H1 (cell line): ENCODE measurements at places on chromosomes 11 and 22. TPM values are rescaled to one million over a fixed set of nuclear protein-coding genes. Genes with fewer than 3 reads are reported as not detected.

DNA sequence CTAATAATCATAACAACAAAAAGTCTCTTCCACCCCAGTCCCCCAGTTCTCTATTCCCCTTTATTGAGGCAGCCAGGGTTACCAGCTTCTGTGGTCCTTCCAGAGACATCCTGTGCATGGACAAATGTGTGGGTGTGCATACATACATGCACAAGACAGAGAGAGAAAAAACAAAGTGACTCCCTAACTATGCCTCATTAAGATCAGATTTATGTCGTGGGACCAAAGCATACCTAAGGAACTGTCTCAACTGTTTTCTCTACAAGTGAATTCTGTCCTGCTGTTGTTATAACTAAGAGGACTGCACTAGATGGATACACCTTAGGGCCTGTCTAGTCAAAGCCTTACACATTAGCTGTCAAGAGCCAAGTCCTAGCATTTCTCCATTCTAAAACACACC lies 106.7 kb downstream of the MRTFA start:
- DNase-seq, result no peak

DNA sequence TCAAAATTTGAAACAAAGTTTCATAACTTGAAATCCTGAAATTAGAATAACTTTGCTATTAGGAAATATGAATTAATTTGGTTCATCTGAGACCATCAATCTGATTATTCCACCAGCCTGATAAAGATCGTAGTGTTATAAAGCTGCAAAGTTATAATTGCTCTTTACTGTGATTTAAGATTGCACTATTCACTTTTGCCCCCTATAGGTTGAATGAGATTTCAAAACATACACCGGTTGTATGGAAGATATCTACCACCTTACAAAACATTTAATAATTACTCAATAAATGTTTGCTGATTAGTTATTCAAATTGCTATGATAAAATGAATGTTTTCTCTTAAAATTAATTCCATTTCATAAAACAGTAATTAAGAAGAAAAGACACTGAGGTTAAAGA lies 26.1 kb downstream of the APIP start:
- no peak for DNase-seq

DNA sequence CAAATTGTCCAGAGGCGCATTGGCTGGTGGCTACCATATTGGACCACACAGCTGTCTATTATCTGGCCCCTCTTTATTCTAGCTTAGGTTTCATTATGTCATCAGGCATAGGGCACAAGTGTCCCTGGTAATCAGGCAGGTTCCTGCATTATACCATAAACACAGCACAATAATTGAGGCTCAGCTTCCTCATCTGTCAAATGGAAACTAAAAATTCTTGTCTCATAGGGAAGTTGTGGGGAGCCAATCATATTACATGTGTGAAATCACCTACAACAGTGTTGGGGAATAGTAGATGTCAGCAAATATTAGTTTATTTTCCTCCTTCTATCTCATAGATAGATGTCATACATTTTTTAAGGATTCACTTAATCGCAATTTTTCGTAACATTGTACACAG lies 231.0 kb upstream of the SORL1-AS1 start:
- no peak for DNase-seq

- no peak for DNase-seq
Observed at GRCh38 chr11:110100476-110101240, 7.5 kb downstream of the ZC3H12C start.

- DNase-seq, result no peak
Observed at GRCh38 chr11:74257959-74258553, 53.4 kb downstream of the P4HA3 start.

DNA sequence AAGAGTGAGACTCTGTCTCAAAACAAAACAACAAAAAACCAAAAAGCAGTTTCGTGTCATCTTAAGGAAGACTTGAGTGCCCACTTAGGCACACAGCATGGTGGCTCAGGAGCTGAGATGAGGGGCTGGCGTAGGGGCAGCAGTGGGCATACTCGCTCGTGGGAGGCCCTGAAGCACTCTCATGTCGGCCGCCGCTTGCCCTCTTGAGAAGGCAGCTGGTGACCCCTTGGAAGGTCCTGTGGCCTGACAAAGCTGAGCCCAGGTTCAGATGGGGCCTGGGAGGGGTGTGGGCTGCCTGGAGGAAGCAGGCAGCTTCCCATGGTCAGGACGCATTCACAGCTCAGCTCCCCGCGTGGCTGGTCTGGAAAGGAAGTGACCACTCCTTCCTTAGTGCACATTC lies 15.0 kb downstream of the MUC5B start:
- no peak for DNase-seq

- no peak for DNase-seq
Observed at GRCh38 chr22:22878801-22879674, 8.6 kb upstream of the IGLL5 start.

- DNase-seq, result peak; percentile 95
Observed at GRCh38 chr11:116691771-116692177, 81.0 kb downstream of the BUD13 start.

GRCh38 chr22:35477911-35478582 lies 62.6 kb upstream of the RASD2 start:
- DNase-seq, result no peak

GRCh38 chr11:93051186-93051585 lies 81.7 kb downstream of the MTNR1B start:
- no peak for DNase-seq

DNA sequence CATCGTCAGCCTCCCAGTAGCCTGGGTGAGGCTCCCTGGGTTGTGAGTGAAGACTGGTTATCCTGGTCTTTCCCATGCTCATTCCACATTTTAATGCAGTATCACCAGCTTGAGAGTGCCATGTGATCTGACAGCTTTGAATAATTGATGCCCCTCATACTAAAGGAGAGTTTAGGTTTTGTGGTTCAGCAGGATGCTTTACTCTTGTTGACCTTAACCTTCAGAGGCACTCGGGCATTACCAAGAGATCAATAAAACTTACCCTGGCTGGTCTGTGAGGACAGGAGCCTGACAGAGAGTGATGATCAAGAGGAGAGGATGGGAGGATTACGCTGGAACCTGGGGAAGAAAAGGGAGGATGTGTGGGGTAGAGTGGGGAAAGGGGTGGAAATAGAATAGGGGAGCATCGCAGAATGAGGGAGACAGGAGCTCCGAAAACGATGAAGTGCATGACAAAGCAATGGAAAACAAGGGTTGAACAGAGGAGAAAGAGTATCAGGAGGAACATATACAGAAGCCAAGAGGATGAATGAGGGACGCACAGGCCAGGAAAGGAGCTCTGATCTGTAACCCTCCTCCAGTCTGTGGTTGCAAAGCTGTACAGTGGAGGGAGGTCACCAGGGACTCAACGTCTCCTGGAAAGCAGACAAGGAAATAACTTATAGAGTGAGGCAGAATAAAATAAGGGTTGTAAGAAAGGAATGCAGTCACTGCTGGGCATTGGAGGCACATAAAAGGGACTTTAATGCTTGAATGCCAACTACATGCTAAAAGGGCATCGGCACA lies 594.5 kb downstream of the NTM start:
- DNase-seq, result no peak

GRCh38 chr11:33588056-33588455 lies 112.6 kb downstream of the C11orf91 start:
- DNase-seq, result no peak

DNA sequence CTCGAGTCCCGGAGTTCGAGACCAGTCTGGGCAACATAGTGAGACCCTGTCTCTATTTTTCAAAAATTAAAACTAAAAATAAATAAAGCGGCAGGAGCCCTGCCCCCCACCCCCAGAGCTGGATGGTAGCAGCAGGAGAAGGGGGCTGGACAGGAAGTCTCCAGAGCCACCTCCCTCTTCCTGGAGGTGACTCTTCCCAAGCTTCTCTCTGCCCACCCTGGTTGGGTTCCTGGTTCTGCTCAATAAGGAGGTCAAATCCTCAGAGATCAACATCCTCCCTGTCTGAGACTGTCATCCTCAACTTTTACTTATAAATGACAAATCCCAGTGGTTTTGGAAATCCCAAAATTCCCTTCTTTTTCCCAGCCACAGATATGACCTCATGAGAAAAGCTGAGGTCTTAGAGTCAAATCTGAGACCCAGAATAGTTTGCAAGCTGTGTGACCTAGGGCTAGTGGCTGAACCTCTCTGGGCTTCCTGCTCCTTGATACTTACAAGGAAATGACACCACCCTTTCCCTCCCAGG lies 987 bp downstream of the C1QTNF6 start:
- DNase-seq, result no peak

GRCh38 chr11:1486054-1486825 lies at the start of gene MOB2:
MOB2 (minus strand) TSS chr11:1486779; CDS start chr11:1486556, 223 bp downstream.
- no peak for DNase-seq

CCDC188 gene
- total RNA-seq, result not detected in 2 replicates

SPDYC gene
- total RNA-seq, result not detected in 2 replicates

CNGA4 gene
- total RNA-seq, result 0.33 TPM in 1 of 2 replicates, not detected in the other

ARRB1 gene
- 24.1 and 31.8 TPM in 2 replicates for total RNA-seq

HPX gene
- total RNA-seq, result 0.44 and 0.80 TPM in 2 replicates

TYMP gene
- 0.43 and 0.46 TPM in 2 replicates for total RNA-seq
